ENCODE measurements at places on chromosomes 5 and 9. TPM values are rescaled to one million over a fixed set of nuclear protein-coding genes. Genes with fewer than 3 reads are reported as not detected.

NOXA1 gene
- total RNA-seq: 7.4 TPM

GABRP gene
- 0.45 TPM for total RNA-seq

GNG10 gene
- total RNA-seq: 24.6 TPM

TAF11L13 gene
- total RNA-seq: not detected

POMT1 gene
- 34.7 TPM for total RNA-seq

KCNV2 gene
- total RNA-seq: not detected

CMBL gene
- total RNA-seq: 17.5 TPM

LECT2 gene
- total RNA-seq: not detected

TRPM6 gene
- total RNA-seq: 3.5 TPM

CMYA5 gene
- total RNA-seq: 8.4 TPM

SPINK6 gene
- total RNA-seq: not detected

PCDHB9 gene
- total RNA-seq: 3.7 TPM

Data from sciatic nerve (tissue), 2 donors.